CD4-positive, CD25-positive, alpha-beta regulatory T cell (primary cell): ENCODE measurements at places on chromosomes 7 and 10.
A peak's percentile ranks its signal among the peaks of the same experiment; 100 is the strongest.

- peaks cover 16% of the 10 kb centered on the region for H3K27me3 ChIP-seq
- peak; percentile 10 for DNase-seq
- H3K36me3 ChIP-seq, result no peaks in the 10 kb centered on the region
- H3K4me3 ChIP-seq, result no peak overlapping the region
These were observed 10.4 kb downstream of the HTR7 start for GRCh38 chr10:90847436-90847835.

GRCh38 chr7:85065306-85065705 lies 121.5 kb downstream of the SEMA3D start:
- no peaks in the 10 kb centered on the region for H3K36me3 ChIP-seq
- H3K27ac ChIP-seq, result no peak overlapping the region
- DNase-seq, result no peak
- no peaks in the 10 kb centered on the region for H3K4me1 ChIP-seq
- no peak overlapping the region for H3K4me3 ChIP-seq
- no peaks in the 10 kb centered on the region for H3K27me3 ChIP-seq

- H3K4me1 ChIP-seq, result no peaks in the 10 kb centered on the region
- DNase-seq, result no peak
- H3K27ac ChIP-seq, result no peak overlapping the region
- no peaks in the 10 kb centered on the region for H3K36me3 ChIP-seq
- H3K4me3 ChIP-seq, result no peak overlapping the region
These were observed 124.0 kb downstream of the CNNM2 start for GRCh38 chr10:103042129-103042528.

DNA sequence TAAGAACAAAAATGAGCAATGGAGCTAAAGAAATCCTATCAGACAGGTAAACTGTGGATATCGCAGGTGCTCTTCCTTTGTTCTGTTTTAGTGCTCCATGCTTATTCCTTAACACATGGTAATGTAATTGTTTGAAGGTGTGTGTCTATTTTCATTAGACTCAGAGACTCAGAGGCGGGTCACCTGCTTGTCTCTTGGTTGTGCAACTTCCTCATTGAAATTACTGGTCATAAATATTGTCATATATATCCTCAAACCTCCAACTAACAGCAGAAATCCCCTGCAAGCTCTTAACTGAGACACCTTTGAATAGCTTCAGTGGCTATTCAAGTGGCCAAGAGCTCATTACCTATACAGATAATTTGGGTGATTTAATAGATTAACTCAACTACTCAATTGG lies 177.2 kb downstream of the PTN start:
- no peaks in the 10 kb centered on the region for H3K4me1 ChIP-seq
- no peak overlapping the region for H3K27ac ChIP-seq
- H3K36me3 ChIP-seq, result no peaks in the 10 kb centered on the region
- DNase-seq, result no peak
- no peak overlapping the region for H3K4me3 ChIP-seq

DNA sequence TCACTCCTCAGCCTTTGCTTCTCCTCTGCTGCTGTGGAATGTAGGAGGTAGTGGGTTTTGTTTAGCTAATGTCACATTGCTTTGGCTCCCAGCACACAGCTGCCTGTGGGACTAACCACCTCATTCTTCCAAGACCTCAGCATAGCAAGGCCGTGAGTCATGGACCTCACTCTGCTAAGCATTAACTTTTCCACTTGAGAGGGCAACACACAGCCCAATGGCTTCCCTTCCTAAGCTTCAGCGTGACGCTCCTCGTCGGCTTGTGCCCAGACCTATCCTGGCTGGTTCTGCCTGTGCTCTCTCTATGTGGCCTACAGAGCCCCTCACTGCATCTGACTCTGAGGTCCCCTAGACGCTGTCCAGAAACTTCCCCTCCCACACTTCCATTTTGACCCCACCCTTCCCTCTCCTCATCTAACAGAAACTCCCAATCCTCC lies 23.3 kb downstream of the MYOF start:
- peaks cover 8% of the 10 kb centered on the region for H3K4me1 ChIP-seq
- H3K36me3 ChIP-seq, result no peaks in the 10 kb centered on the region
- H3K27me3 ChIP-seq, result no peaks in the 10 kb centered on the region
- H3K4me3 ChIP-seq, result no peak overlapping the region
- DNase-seq, result no peak

DNA sequence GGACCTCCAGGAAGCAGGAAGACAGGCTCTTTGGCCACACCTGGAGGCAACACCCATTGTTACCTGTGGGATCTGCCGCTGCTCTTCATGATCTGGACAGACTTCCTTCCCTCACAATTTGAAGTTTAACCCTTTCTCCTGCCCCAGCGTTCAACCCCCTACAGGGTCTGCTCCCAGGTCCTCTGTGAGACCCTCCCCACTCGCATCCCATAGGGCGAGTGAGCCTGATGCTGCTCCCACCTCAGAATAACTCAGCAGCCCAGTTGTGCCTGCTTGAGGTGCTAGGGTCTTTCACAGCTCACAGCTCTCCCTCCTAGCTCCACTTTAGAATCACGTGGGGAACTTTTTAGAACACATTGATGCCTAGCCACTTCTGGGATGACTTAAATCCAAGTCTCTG lies 61.8 kb upstream of the C10orf90 start:
- DNase-seq, result no peak
- H3K27me3 ChIP-seq, result no peaks in the 10 kb centered on the region
- H3K4me3 ChIP-seq, result no peak overlapping the region

DNA sequence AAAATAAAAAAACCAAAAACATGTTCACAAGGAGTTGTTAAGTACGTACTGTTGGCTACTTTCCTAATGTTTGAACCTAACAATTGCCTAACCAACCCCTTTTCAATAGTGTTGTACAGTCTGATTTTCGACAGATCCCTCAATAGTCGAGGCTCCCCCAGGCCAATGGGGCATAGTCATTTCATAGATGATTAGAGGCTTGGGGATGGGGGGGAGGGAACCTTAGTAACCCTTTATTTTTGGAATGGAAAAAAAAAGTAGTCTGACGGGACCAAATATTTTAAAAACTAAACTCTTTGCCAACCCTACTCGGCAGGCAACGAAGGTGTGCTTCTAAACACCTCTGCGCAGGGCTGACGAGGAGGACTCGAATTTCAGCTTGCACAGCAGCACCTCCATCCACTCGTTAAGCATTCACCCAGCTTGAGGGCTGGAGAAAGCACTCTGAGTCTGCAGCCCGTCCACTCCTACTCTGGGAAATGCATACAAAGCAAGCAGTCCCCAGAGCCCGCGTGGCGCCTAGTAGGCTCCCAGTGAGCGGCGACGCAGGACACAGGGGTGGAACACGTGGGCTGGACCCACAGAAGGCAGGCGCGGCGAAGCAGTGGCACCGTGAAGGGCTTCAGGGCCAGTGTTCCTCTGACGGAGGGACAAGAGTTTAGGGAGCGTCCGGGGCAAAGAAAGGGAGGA lies 899 bp downstream of the PUS7 start:
- peak; percentile 13 for DNase-seq
- no peaks in the 10 kb centered on the region for H3K36me3 ChIP-seq
- peak overlapping the region; percentile 61 for H3K4me3 ChIP-seq
- H3K27ac ChIP-seq, result no peak overlapping the region
- H3K27me3 ChIP-seq, result no peaks in the 10 kb centered on the region

DNA sequence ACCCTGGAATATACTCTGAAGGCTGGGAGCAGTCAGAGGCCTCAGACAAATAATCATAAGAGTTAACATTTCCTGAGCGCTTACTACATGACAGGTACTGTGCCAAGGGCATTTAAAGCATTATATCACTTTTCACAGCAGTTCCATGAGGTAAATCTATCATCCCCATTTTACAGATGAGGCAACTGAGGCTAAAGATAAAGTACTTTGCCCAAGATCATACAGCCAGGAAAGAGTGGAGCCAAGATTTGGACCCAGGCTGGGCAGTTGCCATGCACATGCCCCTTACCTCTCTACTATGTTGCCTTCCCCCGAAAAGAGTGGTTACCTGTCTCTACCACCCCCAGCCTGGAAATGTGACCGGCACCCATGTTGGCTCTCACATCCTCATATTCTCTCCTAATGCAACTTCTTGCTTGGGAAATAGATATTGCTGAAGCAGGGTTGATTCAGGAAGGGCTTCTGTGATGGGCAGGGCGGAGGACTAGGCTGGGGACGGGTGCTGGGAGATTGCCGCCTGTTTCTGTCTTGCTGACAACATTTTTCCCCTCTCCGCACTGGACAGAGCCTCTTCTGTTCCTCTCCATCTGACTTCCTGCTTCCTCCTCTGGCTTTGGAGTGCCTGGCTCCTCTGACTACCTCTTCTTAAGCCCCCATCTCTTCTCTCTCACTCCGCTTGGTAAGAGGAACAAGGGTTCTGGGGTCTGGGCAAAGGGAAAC lies 13.8 kb downstream of the SMO start:
- H3K4me3 ChIP-seq, result no peak overlapping the region
- no peak overlapping the region for H3K27ac ChIP-seq

GRCh38 chr7:370259-370625 lies 80.3 kb downstream of the FOXL3 start:
- H3K4me1 ChIP-seq, result peaks cover 15% of the 10 kb centered on the region
- no peak overlapping the region for H3K27ac ChIP-seq
- no peaks in the 10 kb centered on the region for H3K27me3 ChIP-seq
- DNase-seq, result no peak
- no peaks in the 10 kb centered on the region for H3K36me3 ChIP-seq

- no peak overlapping the region for H3K27ac ChIP-seq
- no peaks in the 10 kb centered on the region for H3K36me3 ChIP-seq
- no peak overlapping the region for H3K4me3 ChIP-seq
- DNase-seq, result no peak
- no peaks in the 10 kb centered on the region for H3K4me1 ChIP-seq
These were observed 49.0 kb upstream of the ZRANB1 start for GRCh38 chr10:124892905-124893304.

GRCh38 chr10:48487244-48487643 lies 117.6 kb downstream of the ARHGAP22 start:
- H3K4me3 ChIP-seq, result no peak overlapping the region
- no peak overlapping the region for H3K27ac ChIP-seq
- no peaks in the 10 kb centered on the region for H3K4me1 ChIP-seq
- no peak for DNase-seq
- H3K27me3 ChIP-seq, result no peaks in the 10 kb centered on the region
- no peaks in the 10 kb centered on the region for H3K36me3 ChIP-seq

DNA sequence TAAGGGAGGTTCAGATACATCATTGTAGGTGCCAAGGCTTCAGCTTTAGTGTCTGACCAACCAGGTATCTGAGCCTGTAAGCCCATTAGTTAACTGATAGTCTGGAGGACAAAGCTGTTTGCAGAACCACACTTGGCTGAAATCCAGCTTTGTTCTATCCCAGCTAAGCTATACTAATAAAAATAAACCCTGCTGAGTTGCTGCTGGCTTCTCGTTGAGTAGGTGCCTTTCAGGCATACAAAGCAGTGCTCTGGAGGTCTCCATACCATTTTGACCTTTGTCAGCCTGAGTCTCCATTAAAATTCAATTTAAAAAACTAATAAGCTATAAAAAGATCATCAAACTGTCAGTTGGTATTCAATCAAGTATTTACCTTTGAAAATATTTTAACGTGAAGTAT lies 22.0 kb downstream of the CDCA7L start:
- H3K4me1 ChIP-seq, result no peaks in the 10 kb centered on the region
- no peaks in the 10 kb centered on the region for H3K36me3 ChIP-seq
- H3K27me3 ChIP-seq, result no peaks in the 10 kb centered on the region
- H3K27ac ChIP-seq, result no peak overlapping the region
- no peak for DNase-seq
- H3K4me3 ChIP-seq, result no peak overlapping the region

DNA sequence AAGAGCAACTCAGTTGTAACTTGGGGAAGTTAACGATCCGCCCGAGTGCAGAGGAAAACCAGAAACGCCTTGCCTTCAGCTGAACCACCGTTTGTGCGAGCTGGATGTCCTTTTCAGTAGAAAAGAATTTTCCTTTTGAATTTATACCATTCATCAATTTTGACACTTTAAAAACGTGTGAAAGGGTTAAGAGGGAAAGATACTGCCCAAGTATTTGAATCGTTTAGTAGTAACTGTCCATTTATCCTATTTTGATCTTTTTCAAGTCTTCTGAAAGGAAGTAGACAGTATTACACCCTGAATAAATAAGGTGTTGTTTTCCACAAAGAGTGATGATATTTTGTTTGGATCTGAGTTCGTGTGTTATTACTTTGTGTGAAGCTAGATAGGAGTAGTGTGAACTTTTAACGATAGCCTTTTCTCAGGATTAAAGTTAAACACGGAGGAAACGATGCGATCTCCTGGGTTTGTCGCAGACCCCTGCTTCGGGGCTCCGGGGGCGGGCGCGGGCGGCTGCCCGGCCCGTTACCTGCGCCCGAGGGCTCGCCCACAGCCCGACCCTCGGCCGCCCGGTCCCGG lies 830 bp upstream of the BMI1 start:
- H3K4me3 ChIP-seq, result peak overlapping the region; percentile 91
- H3K27me3 ChIP-seq, result peaks cover 19% of the 10 kb centered on the region
- H3K36me3 ChIP-seq, result no peaks in the 10 kb centered on the region
- DNase-seq, result no peak
- peaks cover 47% of the 10 kb centered on the region for H3K4me1 ChIP-seq
- peak overlapping the region; percentile 34 for H3K27ac ChIP-seq

- no peaks in the 10 kb centered on the region for H3K4me1 ChIP-seq
- no peaks in the 10 kb centered on the region for H3K27me3 ChIP-seq
- DNase-seq, result no peak
- no peak overlapping the region for H3K27ac ChIP-seq
These were observed 45.0 kb downstream of the VWDE start for GRCh38 chr7:12358694-12359093.

DNA sequence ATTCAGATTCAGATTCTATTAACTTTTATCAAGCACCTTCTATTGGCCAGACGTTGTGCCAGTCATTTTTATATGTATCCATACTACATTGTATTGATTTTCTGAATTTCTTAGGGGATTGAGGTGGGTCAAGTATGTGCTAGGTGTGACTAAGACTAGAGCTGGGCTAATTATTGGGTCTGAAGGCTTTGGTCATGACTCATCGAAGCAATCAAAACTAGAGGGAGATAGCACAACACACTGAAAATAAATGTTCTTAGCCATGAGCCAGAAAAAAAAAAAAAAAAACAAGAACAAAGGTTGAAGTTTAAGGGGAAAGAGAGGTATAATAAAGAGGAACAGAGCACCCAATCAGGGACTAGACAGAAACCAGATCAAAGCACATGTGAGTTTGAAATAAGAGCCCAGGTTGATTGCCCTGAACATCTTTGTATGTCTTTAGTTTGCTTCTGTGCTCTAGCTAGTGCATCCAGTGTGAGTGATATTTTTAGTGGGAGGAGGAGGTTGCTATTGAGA lies 171.6 kb upstream of the FOXP2 start:
- H3K4me1 ChIP-seq, result no peaks in the 10 kb centered on the region
- H3K36me3 ChIP-seq, result no peaks in the 10 kb centered on the region
- DNase-seq, result no peak
- no peak overlapping the region for H3K4me3 ChIP-seq

DNA sequence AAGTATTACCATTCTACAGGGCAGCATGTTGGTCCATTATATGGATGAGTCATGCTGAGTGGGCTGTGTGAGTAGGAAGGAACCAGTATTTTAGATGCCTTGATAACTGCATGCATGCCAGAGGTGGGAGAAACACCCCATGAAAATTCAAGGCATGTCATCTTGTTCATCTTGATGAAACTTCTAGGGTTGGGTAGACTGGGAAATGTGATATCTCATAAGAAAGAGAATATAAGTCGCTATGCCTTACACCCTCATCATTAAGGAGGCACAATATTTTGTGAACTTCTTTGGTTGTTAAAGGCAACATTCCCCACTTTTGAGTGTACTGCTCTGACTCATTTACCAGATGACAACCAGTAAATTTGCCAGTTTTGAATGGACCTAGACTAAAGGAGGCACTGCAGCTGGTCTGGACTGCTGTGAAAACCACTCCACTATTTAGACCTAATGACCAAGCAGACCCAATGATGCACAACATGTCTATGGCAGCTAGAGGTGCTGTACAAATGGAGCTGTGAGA lies 48.0 kb downstream of the ZNF365 start:
- no peak for DNase-seq
- H3K27ac ChIP-seq, result no peak overlapping the region
- no peaks in the 10 kb centered on the region for H3K4me1 ChIP-seq
- no peaks in the 10 kb centered on the region for H3K27me3 ChIP-seq
